Urothelium cell line (cell line): ENCODE measurements at places on chromosomes 1 and 21.
A peak's percentile ranks its signal among the peaks of the same experiment; 100 is the strongest.

- peak; percentile 55 for DNase-seq
Measured at GRCh38 chr1:173190101-173190936, 16.8 kb downstream of the TNFSF4 start.

DNA sequence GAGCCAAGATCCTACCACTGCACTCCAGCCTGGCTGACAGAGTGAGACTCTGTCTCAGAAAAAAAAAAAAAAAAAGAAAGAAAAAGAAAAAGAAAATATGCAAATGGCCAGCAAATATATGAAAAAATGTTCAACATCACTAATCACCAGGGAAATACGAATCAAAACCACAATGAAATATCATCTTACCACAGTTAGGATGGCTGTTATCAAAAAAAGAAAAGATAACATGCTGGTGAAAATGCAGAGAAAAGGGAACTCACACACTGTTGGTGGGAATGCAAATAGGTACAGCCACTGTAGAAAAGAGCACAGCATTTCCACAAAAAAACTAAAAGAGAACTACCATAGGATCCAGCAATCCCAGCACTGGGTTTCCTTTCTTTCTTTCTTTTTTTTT lies 477.5 kb downstream of the SMYD3 start:
- DNase-seq: no peak

DNA sequence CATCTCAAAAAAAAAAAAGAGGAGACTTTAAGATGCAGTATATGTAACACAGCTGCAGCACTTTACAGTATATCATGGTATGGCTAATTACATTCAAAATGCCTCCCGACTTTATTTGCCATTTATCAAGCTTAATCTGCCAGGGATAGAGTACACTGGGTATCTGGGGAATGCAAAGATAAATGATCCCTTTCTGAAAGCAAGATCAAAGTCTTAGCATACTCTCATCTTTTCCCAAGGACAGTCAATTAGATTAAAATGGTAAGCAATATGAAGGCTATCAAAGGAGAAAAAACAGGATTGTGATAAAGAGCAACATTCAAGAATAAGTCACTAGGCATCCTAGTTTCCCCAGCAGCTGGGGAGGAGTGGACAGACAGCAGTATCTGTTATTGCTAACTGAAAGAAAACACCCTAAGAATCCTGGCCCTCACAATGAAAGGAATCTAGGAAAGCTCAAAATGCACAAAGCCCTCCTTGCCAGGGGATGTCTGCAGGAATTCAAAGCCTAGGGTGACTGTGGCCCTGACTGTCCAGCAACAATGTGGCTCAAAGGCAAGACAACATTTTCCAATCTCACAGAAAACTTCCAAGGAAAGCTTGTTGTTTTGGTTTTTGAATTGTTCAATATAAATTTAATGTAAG lies 56.7 kb upstream of the RAP1GAP start:
- no peak for DNase-seq

DNA sequence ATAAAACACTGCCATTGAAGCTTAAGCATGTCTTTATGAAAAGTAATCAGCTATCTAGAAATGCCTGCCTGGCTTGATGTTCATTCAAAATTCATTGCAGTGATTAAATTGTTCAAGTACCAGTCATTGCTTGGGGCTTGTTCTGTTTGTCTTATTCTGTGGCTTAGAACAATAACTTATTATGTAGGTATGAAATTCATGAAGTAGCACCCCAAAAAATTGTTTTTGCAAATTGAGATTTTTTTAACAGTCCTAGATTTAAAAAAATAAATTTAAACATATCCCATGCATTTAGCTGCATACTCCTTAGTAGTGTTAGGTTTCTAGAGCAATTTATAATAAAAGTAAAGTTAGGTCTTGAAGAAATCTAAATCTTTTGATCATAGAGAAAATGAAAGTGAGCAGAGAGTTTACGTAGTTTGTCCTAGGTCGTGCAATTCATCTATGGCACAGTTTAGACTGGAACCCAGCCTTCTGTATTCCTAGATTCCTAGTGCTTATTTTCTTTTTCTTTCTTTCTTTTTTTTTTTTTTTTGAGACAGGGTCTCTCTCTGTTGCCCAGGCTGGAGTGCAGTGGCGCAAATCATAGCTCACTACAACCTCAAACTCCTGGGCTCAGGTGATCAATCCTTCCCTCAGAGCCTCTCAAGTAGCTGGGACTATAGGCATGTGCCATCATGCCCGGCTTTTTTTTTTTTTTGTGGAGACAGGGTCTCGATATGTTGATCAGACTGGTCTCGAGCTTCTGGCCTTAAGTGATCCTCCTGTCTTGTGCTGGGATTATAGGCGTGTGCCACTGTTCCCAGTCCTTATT lies 9.3 kb downstream of the MIER1 start:
- DNase-seq: no peak

- DNase-seq: no peak
Measured at GRCh38 chr1:93004566-93005251, 43.4 kb upstream of the DIPK1A start.

DNA sequence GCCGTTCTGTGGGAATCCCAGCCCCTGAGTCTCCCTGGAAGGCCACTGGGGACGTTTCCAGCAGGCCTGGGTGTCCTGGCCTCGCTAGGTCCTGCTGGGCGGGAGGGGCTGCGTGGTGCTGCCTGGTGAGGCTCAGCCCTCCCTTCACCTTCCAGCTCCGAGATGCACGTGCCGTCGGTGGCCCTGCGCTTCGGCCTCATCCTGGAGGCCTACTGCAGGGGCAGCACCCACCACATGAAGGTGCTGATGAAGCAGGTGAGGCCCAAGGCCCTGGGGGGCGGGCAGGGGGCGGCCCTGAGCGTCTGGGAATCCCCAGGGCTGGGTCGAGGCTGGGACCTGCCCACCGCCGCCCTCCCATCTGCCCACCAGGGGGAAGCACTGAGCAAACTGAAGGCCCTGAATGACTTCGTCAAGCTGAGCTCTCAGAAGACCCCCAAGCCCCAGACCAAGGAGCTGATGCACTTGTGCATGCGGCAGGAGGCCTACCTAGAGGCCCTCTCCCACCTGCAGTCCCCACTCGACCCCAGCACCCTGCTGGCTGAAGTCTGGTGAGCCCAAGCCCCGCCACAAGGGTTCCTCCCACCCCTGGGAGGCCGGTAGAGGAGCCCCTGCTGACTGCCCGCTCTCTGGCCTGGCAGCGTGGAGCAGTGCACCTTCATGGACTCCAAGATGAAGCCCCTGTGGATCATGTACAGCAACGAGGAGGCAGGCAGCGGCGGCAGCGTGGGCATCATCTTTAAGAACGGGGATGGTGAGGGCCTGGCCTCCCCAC lies 70.3 kb downstream of the PIK3CD start:
- DNase-seq: peak; percentile 52

DNA sequence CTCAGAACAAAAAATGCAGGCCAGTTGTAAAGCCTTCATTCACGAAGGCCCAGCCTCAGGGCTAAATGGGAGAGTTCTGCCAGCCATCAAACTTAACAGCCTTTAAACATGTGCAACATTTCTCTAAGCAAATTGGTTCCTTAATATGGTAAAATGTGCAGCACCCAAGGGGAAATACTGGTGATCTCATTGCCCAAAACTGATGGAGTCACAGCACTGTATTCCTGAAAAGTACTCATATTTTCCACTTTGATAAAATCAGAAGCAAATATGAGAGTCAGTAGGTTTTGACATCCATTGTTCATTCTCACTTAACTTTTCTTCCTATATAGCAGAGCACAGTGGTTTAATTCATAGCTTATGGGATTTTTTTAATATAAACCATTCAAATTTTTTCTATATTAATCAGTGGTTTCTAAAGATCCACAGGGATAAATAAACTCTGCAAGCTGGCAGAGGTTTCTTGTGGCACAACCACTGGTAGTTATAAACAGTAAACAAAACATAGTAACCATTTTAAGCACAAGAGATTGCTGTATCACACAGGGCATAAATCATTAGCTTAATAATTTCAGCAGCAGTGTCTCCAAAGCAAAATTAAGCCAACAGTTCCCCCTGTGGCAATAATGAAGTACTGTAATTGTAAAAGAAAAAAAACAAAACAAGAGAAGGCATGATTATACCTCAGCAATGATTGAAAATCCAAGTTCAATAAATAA lies 106.9 kb upstream of the LYPLAL1 start:
- peak; percentile 18 for DNase-seq
